ENCODE measurements at places on chromosomes 4 and X. TPM values are rescaled to one million over a fixed set of nuclear protein-coding genes. Genes with fewer than 3 reads are reported as not detected.
A peak's percentile ranks its signal among the peaks of the same experiment; 100 is the strongest.

The PPBP gene
- total RNA-seq: not detected

The BLOC1S4 gene
- total RNA-seq: 13.3 TPM

The SPATA4 gene
- total RNA-seq: 0.28 TPM

The PF4V1 gene
- total RNA-seq: not detected

The MID2 gene
- total RNA-seq: 3.3 TPM

The CT55 gene
- total RNA-seq: not detected

The OPRPN gene
- total RNA-seq: not detected

The GAGE13 gene
- not detected for total RNA-seq

The MTTP gene
- under 0.01 TPM for total RNA-seq

DNA sequence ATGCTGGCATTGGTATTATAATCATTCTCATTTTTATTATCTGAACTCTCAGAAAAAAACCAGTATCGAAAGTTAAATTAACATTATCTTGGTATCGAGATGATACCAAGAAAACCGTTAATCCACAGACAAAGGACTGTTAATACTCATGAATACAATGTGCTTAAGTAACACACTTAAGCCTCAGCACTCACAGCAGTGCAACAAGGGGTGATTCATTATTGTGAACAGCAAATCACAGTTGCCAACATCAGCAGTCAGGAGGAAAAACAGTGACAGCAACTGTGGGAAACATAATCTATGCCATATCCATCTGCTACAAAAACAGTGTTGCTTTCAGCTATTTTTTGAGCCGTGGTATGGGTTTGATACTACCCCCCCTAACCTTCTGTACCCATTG, 210.9 kb upstream of the ATOH1 start:
- DNase-seq: no peak

- DNase-seq: no peak
Observed at GRCh38 chrX:16897445-16897844, 27.3 kb upstream of the RBBP7 start.

GRCh38 chr4:80125252-80126177, 52.5 kb upstream of the ANTXR2 start:
- peak; percentile 50 for DNase-seq

GRCh38 chrX:10015723-10016518, 48.8 kb downstream of the CLDN34 start:
- peak; percentile 35 for DNase-seq

DNA sequence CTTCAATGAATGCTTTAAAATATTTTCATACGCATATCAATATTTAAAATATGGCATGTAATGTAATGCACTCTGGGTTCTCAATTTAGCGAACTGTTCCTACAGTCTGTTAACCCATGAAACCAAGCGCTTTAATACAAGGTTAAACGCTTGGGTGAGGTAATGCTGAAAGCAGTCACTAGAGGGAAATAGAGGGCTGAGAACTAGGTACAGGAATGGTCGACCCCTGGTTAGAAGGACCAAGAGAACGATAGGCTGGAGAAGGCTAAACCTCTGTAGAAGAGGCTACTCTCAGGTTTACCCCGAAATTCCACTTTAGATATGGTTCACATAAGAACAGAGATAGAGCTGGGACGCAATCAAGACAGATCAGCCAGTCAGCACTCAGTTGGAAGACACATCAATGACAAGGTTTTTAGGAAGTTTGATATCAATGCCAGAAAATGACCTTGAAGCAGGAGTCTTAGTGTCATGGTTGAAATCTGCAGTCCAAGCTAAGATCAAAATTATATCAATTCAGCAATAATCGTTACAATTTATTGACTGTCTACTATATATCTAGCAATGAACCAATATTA, 26.9 kb downstream of the ARSJ start:
- peak; percentile 62 for DNase-seq

- DNase-seq: no peak
Observed at GRCh38 chrX:74519870-74520269, 94.6 kb downstream of the RLIM start.

GRCh38 chrX:10011261-10011931, 44.2 kb downstream of the CLDN34 start:
- peak; percentile 29 for DNase-seq

DNA sequence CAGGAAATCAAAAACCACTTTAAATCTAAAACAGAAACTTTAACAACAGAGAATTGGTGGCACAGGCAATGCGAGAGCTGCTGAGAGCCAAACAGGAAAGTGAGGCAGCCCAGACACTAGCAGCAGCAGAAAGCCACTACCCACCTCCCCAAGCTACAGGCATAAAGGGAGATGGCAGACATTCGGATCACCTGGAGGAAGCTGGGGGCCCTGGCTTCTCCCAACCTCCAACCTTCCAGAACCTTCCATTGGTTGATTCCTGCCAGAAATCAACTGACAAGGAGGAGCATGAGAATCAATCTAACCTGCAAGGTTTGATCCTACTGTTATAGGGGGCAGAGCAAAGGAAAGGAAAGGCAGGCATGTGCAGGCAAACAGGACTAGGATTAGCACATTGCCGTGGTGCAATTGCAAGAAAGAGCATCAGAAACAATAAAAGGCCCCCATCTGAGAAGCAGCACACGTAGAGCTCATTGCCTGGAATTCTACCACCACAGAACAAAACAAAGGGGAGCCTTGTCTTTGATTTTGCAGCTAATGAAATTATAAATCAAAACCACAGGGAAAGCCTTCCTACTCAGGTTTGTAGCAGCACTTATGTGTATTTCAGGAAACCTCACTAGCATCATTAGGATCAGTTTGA, 427.3 kb upstream of the RASGEF1B start:
- no peak for DNase-seq

DNA sequence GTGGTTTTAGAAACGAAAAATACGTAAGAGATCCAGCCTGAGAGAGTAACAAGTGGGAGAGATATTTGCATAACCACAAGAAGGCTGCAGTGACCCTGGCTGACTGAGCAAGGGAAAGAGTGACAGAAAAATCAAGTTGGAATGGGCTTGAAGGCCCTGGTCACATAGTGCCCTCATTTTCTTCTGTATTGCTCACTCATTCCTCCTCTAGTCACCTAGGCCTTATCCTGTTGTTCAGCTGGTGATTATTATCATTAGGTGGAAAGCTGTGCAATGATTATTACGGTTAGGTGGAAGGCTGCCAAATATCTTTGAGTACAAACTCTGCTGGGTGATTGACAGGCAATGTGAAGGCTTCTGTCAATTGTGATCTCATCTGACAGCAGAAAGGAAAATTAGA, 2384.1 kb downstream of the PCDH7 start:
- no peak for DNase-seq

GRCh38 chrX:70033348-70034051, 16.2 kb downstream of the AWAT2 start:
- peak; percentile 21 for DNase-seq

- DNase-seq: no peak
Observed at GRCh38 chrX:103831342-103831802, 685 bp downstream of the RAB9B start.

DNA sequence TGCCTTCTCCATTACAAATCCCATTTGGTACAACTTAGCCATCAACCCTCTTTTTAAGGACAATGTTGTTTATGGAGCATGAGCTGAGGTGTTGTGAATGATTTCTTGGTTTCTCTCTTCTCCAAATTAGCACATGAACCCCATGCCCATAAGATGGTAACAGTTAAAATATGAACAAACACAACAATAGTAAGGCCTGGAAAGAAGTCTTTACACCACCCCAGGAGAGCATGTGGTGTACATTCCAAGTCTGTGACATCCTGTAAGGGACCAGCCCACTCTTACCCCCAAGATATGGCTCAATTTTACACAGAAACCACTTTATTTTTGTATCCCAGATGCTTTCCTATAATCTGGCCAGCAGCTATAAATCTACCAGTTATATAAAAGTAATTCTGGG, 226.1 kb downstream of the COX18 start:
- no peak for DNase-seq

All from IMR-90 (cell line).